Bronchus fibroblast of lung (primary cell): ENCODE measurements at places on chromosomes 16 and 17. TPM values are rescaled to one million over a fixed set of nuclear protein-coding genes. Genes with fewer than 3 reads are reported as not detected.

The SMIM36 gene
- not detected in 2 replicates for total RNA-seq

The ACSM2B gene
- not detected in 2 replicates for total RNA-seq

The NIP7 gene
- total RNA-seq = 22.0 and 23.5 TPM in 2 replicates

The COPRS gene
- total RNA-seq = 74.6 and 83.4 TPM in 2 replicates

The SEPTIN12 gene
- not detected in 2 replicates for total RNA-seq

The CFAP97D1 gene
- total RNA-seq = not detected in 2 replicates

The CTRL gene
- total RNA-seq = 1.0 and 1.3 TPM in 2 replicates

The TPPP3 gene
- total RNA-seq = 0.15 and 0.34 TPM in 2 replicates

The RASL10B gene
- 4.7 and 5.1 TPM in 2 replicates for total RNA-seq

The NLK gene
- 4.6 and 9.6 TPM in 2 replicates for total RNA-seq
